Effector CD8-positive, alpha-beta T cell (primary cell): ENCODE measurements at places on chromosomes 2 and 18.
A peak's percentile ranks its signal among the peaks of the same experiment; 100 is the strongest.

GRCh38 chr2:46679761-46680160, 200.4 kb downstream of the TMEM247 start:
- DNase-seq: no peak

GRCh38 chr2:26959331-26959730, 11.1 kb upstream of the MAPRE3 start:
- no peak for DNase-seq

DNA sequence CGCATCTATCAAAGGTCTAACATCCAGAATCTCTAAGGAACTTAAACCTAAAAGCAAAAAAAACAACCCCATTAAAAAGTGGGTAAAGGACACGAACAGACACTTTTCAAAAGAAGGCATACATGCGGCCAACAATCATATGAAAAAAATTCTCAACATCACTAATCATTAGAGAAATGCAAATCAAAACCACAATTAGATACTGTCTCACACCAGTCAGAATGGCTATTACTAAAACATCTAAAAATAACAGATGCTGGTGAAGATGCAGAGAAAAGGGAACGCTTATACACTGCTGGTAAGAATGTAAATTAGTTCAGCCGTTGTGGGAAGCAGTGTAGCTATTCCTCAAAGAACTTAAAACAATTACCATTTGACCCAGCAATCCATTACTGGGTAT, 38.0 kb downstream of the PPP3R1 start:
- no peak for DNase-seq

DNA sequence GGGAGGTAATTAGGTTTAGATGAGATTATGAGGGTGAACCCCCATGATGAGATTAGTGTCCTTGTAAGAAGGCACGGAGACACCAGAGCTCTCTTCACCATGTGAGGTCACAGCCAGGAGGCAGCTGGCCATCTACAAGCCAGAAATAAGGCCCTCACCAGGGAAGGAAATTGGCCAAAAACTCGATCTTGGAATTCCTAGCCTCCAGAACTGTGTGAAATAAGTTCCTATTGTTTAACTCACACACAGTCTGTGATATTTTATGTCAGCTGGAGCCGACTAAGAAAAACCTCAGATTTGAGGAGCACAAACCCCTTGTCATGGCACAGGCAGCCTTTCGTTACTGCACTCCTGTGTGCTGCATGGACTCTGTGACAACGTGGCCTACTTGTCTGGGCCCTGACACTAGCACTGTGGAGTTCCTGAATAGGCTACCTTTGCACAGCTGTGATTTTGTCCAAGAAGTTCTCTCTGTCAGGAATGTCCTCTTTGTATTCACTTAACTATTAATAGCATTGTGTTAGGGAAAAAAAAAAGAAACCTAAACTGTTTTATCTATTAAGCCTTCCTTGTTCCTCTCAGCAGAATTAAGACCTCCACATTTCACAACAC, 319.8 kb downstream of the TDRD15 start:
- no peak for DNase-seq

DNA sequence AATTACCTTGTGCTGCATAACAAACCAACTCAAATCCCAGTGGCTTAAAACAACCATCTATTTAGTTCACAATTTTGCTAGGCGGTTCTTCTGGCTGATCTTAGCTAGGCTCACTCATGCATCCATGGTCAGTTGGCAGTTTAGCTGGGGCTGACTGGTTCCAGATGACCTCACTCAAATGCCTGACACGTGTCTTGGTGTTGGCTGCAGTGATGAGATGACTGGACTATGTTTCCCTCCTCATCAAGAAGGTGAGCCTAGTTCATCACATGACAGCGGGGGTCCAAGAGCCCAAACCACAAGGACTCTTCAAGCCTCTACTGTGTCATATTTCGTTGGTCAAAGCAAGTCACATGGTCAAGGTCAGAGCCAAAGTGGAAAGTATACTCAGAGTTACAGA, 42.7 kb upstream of the ACTR3 start:
- no peak for DNase-seq

- DNase-seq: no peak
These were observed 53.7 kb downstream of the RIT2 start for GRCh38 chr18:43061816-43062215.

GRCh38 chr18:12011199-12011956, 30.1 kb downstream of the IMPA2 start:
- DNase-seq: no peak

DNA sequence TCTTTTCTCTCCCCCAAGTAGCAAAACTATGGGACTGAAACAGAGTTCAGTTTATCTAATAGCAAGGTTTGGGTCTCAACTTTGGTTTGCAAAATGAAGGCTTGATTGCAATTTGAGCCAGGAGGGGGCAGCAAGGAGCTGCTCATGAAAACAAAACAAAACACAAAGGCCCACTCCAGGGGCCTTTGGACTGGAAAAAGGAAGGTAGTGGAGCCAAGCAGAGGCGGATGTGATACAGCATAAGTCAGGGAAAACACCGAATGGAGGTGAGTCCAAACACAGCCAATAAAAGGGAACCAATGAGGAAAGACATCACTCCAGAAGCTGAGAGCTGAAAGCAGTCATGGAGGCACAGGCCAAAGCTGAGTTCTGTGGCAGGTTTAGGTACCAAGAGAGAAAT, 799.7 kb upstream of the ACVR2A start:
- no peak for DNase-seq

DNA sequence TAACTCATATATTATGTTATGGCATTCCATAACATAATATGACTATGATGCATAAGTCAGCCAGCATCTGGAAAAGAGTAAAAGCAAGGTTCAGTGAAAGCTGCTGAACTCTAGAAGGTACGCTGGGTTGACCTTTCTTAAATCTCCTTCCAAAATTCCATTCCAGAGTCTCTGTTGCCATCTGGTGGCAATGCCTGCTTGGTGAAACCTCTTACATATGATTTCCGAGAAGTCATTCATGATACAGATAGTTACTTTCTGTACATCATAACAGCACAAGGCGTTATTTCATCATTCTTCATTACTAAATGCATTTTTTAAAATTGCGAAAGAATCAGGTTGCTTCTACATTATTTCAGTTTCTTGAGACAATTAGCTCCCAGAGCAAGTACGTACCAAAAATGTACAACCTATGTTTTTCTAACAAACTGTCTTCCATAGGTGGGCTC, 7.0 kb upstream of the EPG5 start:
- DNase-seq: peak; percentile 28

GRCh38 chr2:183222751-183223150, 98.5 kb downstream of the NUP35 start:
- no peak for DNase-seq

GRCh38 chr2:81894451-81894990, 1590.0 kb upstream of the LRRTM1 start:
- no peak for DNase-seq

GRCh38 chr2:31110431-31110830, 27.8 kb downstream of the GALNT14 start:
- DNase-seq: no peak

GRCh38 chr18:51070545-51070944, 40.5 kb downstream of the SMAD4 start:
- no peak for DNase-seq

GRCh38 chr2:125901278-125901677, 754.7 kb upstream of the GYPC start:
- DNase-seq: no peak

- no peak for DNase-seq
These were observed 63.2 kb upstream of the ATP8B1 start for GRCh38 chr18:57866355-57866754.

- no peak for DNase-seq
These were observed 403.1 kb downstream of the IRS1 start for GRCh38 chr2:226396541-226396940.

DNA sequence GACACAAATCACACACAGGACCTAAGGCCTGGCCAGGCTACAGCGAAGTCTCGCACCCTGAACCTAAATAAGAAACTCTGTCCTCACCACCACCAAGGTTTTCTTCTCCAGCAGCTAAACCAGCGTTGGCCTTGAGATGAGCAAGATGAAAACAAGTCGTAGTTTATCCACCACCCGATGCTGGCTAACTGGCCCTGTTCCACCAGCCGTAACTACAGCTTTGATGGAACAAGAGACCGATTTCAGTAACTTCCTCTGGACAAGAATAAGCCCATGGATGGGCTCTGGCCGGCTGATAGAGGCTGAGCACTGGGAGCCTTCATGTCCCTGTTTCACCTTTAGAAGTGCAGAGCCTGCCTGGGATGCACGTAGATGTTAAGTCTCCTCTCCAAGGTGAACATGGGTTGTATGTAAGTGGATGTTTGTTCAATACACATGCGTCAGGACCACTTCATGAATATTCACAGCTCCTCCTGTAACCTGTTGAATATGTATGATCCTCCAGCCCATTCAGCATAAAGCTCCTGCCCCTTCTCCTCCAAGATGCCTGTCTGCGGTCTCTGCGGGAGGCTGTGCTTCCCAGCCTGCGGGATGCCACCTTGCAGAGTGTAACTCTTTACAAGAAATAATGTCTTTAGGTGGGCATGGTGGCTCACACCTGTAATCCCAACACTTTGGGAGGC, 24.2 kb downstream of the ADI1 start:
- DNase-seq: no peak

- DNase-seq: no peak
These were observed 568 bp upstream of the STK17B start for GRCh38 chr2:196171946-196172345.

- DNase-seq: no peak
These were observed 10.4 kb upstream of the KCNE4 start for GRCh38 chr2:223041527-223042109.

- DNase-seq: no peak
These were observed 27.1 kb downstream of the CAMKMT start for GRCh38 chr2:44388877-44389276.

DNA sequence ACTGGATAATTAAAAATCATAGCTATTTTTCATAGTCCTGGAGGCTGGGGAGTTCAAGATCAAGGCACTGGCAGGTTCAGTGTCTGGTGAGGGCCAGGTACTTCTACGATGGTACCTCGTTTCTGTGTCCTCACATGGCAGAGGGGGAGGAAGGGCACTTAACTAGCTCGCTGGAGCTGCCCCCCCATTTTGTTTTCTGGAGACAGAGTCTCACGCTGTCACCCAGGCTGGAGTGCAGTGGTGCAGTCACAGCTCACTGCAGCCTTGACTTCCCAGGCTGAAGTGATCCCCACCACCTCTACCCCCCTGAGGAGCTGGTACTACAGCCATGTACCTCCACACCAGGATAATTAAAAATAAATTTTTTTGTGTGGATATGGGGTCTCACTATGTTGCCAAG, 40.3 kb downstream of the ASB1 start:
- DNase-seq: no peak

DNA sequence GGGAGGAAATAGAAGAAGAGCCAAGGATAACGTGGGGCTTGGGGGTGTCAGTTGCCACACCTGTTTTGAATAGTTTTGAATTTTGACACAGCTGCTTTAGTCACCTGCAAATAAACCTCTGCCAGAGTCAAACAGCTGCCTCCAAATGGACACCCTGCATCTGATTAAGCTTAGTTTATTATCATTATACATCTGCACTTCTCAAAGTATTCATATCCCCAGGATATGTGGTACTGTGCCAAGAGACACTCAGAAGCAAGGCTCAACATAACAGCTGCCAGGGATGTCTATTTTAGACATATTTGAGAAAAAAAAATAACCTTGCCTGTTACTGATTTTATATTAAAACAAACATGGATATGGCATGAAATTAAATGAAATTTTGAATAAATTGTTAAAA, 122.5 kb upstream of the WDR75 start:
- DNase-seq: no peak

GRCh38 chr2:222698276-222698675, 26.8 kb downstream of the MOGAT1 start:
- no peak for DNase-seq

DNA sequence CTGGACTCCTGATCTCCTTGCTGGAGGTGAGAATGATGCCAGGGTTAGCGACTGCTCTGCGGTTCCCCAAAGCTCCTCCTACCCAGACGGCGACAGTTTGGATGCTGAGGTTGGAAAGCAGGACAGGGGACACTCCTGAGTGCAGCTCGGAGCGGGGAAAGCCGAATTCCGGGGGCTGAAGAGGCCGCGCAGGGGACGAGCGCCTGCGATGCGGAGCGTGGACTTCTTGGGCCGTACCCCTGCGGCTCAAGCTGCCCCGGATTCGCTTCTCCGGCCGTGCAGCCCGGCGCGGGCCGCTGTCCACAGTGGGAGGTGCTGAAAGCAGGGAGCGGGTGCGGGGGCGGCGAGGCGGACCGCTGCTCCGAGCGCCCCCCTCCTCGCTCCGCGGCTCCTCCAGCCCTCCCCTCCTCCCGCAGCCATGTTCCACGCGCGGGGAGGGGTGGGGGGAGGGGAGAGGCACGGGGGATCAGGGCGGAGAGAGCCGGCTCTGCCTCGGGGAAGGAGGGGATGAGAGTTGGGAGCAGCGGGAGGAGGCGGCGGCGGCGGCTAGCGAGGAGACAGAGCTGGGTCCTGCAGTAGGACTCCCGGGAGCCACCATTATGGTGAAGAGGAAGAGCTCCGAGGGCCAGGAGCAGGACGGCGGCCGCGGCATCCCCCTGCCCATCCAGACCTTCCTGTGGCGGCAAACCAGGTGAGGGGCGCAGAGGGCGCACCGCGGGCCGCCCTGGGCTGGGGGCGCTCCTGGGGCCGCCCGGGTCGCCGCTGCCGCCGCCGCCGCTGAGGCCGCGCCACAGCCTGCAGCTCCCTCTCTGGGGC, at the start of gene UNC80:
TSS of gene UNC80 (plus strand) at position 359 of the 816 bp plus-strand sequence. CDS start at position 600, 241 bp downstream.
- DNase-seq: no peak

DNA sequence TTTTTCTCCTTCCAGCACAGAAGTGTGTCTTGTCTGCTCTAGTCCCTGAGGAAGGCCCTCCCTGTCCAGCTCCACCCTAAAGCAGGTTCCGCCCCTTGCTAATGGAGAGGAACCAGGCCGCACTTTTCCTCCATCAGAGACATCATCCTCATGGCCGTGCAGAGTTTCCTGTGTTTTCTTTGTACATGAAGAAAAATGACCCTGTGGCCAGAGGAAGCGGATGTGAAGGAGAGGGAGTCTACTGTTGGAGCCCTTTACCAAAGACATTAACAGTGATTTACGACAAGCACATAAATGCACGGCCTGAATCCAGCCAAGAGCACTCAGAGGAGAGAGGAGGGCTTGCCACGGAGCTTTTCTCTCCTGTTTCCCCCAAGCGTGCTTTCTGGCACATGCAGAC, 109.5 kb downstream of the RNF144A start:
- no peak for DNase-seq

GRCh38 chr2:67374949-67375348, 22.2 kb upstream of the ETAA1 start:
- no peak for DNase-seq

DNA sequence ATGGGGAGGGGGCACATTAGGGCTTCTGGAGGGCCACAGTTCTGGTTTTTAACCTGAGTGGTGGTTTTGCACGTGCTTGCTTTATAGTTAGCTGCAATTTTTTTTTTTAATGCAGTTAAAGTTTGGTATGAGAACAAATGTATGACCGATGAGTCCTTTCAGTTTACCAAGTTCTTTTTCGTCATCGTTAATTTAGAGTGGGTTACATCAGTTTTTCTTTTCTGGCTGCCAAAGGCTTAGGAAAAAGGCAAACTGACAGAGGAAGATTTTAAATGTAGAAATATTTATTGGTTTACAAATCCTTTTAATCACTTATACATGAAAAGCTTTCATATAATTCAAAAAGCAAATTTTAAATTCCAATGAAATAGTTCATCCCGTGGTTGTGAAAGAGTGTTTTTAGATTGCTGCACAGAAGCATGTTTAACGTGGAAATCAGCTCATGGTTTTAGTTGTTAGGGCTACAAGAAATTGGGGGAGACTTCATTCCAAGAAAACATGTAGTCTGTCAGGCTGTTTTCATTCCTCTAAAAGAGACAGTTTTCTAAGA, 82.9 kb downstream of the MSH2 start:
- no peak for DNase-seq

GRCh38 chr2:18988631-18989232, 369.7 kb downstream of the OSR1 start:
- DNase-seq: no peak
